ENCODE measurements at places on chromosomes 7 and 10.

DNA sequence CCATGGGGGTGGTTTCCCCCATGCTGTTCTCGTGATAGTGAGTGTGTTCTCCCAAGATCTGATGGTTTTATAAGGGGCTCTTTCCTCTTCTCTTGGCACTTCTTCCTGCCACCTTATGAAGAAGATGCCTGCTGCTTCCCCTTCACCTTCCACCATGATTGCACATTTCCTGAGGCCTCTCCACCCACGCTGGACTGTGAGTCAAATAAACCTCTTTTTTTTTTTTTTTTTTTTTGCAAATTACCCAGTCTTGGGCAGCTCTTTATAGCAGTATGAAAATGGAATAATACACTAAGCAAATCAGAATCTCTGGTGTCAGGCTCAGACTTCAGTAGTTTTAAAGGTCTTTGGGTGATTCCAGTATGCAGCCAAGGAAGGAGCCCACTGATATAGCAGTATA, 28.2 kb downstream of the TAS2R41 start:
- H3K4me1 ChIP-seq, result peaks cover 13% of the 10 kb centered on the region
- H3K36me3 ChIP-seq, result no peaks in the 10 kb centered on the region
- peak; percentile 10 for DNase-seq

- peaks cover 16% of the 10 kb centered on the region for H3K36me3 ChIP-seq
- no peak for DNase-seq
- H3K27me3 ChIP-seq, result no peaks in the 10 kb centered on the region
- peaks cover 45% of the 10 kb centered on the region for H3K4me1 ChIP-seq
Measured at GRCh38 chr10:110105873-110106272, 98.1 kb downstream of the ADD3 start.

GRCh38 chr10:30433306-30433729, 666 bp upstream of the MAP3K8 start:
- peak overlapping the region; percentile 80 for H3K27ac ChIP-seq
- peaks cover 6% of the 10 kb centered on the region for H3K27me3 ChIP-seq
- peaks cover 47% of the 10 kb centered on the region for H3K4me1 ChIP-seq
- DNase-seq, result peak; percentile 49
- peak overlapping the region; percentile 81 for H3K4me3 ChIP-seq

- H3K4me3 ChIP-seq, result no peak within 1 kb of the TSS
- DNase-seq, result no peak
- H3K36me3 ChIP-seq, result no peaks in the 10 kb centered on the region
- no peak within 1 kb of the TSS for H3K27ac ChIP-seq
- H3K27me3 ChIP-seq, result peaks cover 27% of the 10 kb centered on the region
Measured at GRCh38 chr7:73830681-73831583, at the start of gene CLDN4. Gene CLDN4 (plus strand): TSS chr7:73830996. CDS start chr7:73831202, 206 bp downstream.

GRCh38 chr7:17493446-17493845, 195.0 kb downstream of the AHR start:
- no peak overlapping the region for H3K27ac ChIP-seq
- H3K27me3 ChIP-seq, result no peaks in the 10 kb centered on the region
- H3K4me3 ChIP-seq, result no peak overlapping the region
- no peaks in the 10 kb centered on the region for H3K36me3 ChIP-seq
- no peak for DNase-seq

GRCh38 chr7:30814700-30815387, 43.6 kb downstream of the MINDY4 start:
- H3K27me3 ChIP-seq, result no peaks in the 10 kb centered on the region
- H3K27ac ChIP-seq, result no peak overlapping the region
- H3K36me3 ChIP-seq, result no peaks in the 10 kb centered on the region
- no peaks in the 10 kb centered on the region for H3K4me1 ChIP-seq
- DNase-seq, result no peak

GRCh38 chr7:4840079-4840501, 21.7 kb downstream of the PAPOLB start:
- no peak overlapping the region for H3K4me3 ChIP-seq
- H3K27me3 ChIP-seq, result peaks cover 5% of the 10 kb centered on the region
- no peaks in the 10 kb centered on the region for H3K36me3 ChIP-seq
- no peaks in the 10 kb centered on the region for H3K4me1 ChIP-seq

GRCh38 chr7:43384616-43385308, 198.1 kb upstream of the STK17A start:
- DNase-seq, result no peak
- H3K4me3 ChIP-seq, result no peak overlapping the region
- peaks cover 11% of the 10 kb centered on the region for H3K4me1 ChIP-seq
- no peak overlapping the region for H3K27ac ChIP-seq
- H3K27me3 ChIP-seq, result peaks cover 26% of the 10 kb centered on the region

DNA sequence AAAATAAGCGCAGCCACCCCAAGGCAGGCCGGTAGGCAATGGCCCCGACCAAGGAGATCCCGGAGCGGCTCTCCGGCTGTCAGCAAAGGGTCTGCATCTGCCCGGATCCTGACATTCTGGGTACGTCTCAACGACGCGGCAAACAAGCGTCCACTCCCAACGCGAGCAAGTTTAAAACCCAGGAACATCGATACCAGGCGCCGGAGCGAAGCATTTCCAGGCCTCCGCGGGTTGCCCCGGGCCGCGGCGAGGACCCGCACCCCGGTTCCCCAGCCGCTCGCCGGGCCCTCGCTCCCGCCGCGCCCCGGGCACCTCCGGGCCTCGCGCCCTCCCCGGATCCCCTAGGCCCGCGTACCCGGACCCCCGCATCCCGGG, 453 bp downstream of the URGCP start:
- peak overlapping the region; percentile 96 for H3K4me3 ChIP-seq
- H3K36me3 ChIP-seq, result peaks cover 1% of the 10 kb centered on the region
- H3K27ac ChIP-seq, result peak overlapping the region; percentile 97
- H3K27me3 ChIP-seq, result no peaks in the 10 kb centered on the region
- peaks cover 31% of the 10 kb centered on the region for H3K4me1 ChIP-seq

DNA sequence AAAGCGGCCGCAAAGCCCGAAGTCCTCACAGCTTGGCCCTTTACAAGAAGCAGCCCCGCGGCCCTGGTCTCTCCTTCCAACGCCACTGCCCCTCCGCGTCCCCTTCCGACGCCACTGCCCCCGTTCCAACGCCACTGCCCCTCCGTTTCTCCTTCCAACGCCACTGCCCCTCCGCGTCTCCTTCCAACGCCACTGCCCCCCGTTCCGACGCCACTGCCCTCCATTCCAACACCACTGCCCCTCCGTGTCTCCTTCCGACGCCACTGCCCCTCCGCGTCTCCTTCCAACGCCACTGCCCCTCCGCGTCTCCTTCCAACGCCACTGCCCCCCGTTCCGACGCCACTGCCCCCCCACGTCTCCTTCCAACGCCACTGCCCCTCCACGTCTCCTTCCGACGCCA, 33.1 kb downstream of the AP5Z1 start:
- no peak for DNase-seq
- H3K4me3 ChIP-seq, result peak overlapping the region; percentile 34
- no peak overlapping the region for H3K27ac ChIP-seq
- H3K36me3 ChIP-seq, result no peaks in the 10 kb centered on the region
- H3K4me1 ChIP-seq, result no peaks in the 10 kb centered on the region

GRCh38 chr10:69344591-69345252, 66.4 kb downstream of the HK1 start:
- H3K4me1 ChIP-seq, result peaks cover 67% of the 10 kb centered on the region
- no peaks in the 10 kb centered on the region for H3K27me3 ChIP-seq
- peak overlapping the region; percentile 58 for H3K4me3 ChIP-seq
- H3K27ac ChIP-seq, result peak overlapping the region; percentile 39
- DNase-seq, result peak; percentile 3
- peaks cover 33% of the 10 kb centered on the region for H3K36me3 ChIP-seq

DNA sequence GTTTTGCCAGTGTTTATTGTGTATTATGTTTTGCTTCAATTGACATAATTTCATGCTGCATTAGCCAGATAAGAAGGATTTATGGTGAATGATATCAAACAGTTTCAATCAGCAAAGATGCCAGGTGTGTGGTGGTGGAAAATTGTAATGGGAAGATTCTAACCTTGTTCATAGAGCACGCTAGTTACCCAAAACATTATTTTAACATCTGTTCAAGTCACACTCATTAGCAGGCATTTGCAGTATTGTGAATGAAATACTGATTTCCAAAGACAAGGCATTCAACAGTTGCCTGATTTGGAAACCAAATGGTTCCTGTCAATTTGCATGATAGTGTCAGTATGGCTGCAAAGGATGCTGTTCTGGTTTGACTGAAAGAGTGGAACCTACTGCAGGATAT, 129.7 kb downstream of the EPC1 start:
- DNase-seq, result no peak
- H3K4me3 ChIP-seq, result no peak overlapping the region
- H3K27ac ChIP-seq, result no peak overlapping the region
- H3K27me3 ChIP-seq, result peaks cover 9% of the 10 kb centered on the region
- H3K36me3 ChIP-seq, result peaks cover 12% of the 10 kb centered on the region

DNA sequence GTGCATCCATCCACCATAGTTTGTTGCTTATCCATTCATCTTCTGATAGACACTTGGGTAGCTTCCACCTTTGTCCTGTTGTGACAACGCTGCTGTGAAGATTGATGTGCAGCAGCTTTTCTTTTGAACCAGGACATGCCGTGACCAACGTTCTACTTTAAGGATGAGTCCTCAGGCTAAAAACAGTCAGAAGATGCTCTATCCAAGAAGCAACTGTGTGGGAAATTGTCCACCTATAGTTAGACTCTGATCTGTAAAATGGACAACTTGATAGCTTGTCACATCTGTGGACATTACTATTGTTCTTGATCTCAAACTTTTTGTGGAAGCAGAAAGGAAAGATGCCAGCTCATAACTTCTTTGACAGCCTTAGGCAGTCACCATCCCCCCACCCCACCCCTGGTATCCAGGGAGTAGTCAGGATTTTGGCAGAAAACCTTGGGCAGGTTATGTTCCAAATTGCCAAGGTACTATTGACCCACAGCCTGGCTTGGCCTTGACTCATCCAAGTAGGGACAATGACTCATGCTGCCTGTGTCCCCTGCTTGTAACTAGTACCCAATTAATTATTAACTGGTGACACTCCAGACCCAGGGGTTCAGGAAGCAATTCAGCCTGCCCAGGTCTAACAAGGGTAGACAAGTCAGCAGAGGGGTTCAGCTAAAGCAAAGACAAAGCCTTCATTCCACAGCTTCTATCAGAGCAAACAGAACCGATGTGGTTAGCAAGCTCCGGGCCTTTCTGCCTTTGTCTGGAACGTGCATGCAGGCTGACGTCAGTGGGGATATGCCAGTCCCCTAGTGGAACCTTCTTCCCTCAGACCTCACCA, 99.6 kb upstream of the ANLN start:
- no peak overlapping the region for H3K4me3 ChIP-seq
- no peak overlapping the region for H3K27ac ChIP-seq
- no peaks in the 10 kb centered on the region for H3K27me3 ChIP-seq
- H3K36me3 ChIP-seq, result no peaks in the 10 kb centered on the region

DNA sequence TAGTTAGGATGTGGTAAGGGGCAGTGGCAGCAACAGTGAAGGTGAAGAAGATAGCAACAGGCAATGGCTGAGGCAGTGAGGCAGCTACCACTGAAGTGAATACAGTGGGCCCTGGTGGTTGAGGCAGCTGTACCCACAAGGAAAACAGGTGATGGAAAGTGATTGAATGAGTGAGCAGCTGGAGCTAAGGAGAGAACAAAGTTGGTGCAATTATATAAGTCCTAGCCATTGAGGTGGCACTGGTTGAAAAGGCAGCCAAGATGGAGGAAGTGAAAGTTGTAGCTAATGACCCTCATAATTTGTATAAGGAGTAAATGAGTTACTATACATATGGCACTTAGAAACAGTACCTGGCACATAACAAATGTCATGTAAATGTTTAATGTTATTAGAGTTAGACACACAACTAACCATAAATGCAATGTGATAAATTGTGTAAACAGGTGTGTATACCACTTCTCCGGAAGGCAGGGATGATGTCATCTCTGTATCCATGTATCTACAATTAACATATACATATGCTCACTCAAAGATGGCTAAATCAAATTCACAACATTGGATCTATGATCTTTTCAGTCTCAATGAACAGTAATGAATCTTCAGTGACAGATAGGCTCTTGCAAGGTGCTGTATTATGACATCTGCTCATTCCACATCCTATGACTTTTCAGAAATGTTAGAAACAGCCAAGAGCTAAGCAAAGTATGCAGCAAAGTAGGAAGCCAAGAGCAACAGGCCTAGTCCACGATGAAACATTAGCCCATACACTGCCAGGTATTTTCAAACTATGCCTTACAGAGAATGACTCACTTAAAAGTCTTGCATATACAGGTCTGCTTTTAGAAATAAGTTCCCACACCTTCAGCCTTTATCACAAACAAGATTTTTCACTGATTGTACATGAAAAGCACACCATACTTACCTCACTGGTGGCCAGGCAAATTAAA, 10.7 kb downstream of the XPNPEP1 start:
- peaks cover 25% of the 10 kb centered on the region for H3K36me3 ChIP-seq
- H3K27me3 ChIP-seq, result no peaks in the 10 kb centered on the region
- no peak for DNase-seq
- no peak overlapping the region for H3K27ac ChIP-seq
- peaks cover 83% of the 10 kb centered on the region for H3K4me1 ChIP-seq

DNA sequence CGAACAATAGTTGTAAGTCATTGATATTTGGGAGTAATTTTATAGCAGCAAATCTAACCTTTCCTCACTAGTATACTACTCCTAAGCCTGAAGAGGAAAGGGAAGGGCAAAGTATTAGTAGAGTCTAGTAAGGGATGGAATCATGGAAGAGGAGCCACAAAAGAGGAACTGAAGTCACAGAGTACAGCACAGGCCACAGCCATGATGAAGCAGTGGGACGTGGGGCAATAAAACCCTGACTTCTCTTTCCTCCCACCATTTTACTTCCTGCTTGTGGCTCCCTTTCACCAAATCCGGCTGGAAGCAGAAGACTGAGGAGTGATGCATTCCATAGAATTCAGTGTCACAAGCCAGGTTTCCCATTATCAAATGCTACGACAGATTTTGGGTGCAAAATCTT, 58.7 kb downstream of the CABCOCO1 start:
- DNase-seq, result no peak
- H3K4me1 ChIP-seq, result no peaks in the 10 kb centered on the region
- H3K27me3 ChIP-seq, result no peaks in the 10 kb centered on the region
- H3K27ac ChIP-seq, result no peak overlapping the region
- no peak overlapping the region for H3K4me3 ChIP-seq

- H3K4me3 ChIP-seq, result peak overlapping the region; percentile 64
- H3K36me3 ChIP-seq, result no peaks in the 10 kb centered on the region
Measured at GRCh38 chr10:27285093-27285492, 44.5 kb upstream of the ACBD5 start.

DNA sequence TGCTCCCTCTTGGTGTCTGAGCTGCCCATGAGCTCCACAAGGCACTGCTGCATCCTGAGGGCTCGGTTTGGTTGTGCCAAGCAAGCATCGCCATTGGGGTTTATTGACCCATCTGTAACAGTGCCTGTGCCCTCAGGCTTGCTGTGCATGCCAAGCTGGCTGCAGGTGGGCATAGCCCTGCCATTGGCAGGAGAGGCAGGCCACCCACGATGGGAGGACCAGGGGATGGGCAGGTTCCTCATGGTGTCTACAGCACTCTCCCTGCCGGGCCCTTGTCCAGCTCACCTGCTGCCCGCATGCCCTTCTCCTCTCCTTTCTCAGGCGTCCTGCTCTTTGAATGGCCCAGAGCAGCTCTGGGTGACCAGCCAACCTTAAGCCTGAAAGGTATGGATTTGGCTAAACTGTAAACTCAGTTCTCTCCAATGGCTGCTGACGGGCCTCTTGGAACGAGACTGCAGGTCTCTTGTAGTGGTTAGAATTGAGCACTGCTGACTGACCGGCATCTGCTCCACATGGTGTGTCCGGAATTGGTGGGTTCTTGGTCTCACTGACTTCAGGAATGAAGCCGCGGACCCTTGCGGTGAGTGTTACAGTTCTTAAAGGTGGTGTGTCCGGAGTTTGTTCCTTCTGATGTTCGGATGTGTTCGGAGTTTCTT, 17.6 kb downstream of the AKR1E2 start:
- DNase-seq, result no peak
- H3K36me3 ChIP-seq, result no peaks in the 10 kb centered on the region
- no peak overlapping the region for H3K27ac ChIP-seq
- H3K4me3 ChIP-seq, result no peak overlapping the region
